GM13976 (cell line): ENCODE measurements at places on chromosomes 1 and 21.
A peak's percentile ranks its signal among the peaks of the same experiment; 100 is the strongest.

DNA sequence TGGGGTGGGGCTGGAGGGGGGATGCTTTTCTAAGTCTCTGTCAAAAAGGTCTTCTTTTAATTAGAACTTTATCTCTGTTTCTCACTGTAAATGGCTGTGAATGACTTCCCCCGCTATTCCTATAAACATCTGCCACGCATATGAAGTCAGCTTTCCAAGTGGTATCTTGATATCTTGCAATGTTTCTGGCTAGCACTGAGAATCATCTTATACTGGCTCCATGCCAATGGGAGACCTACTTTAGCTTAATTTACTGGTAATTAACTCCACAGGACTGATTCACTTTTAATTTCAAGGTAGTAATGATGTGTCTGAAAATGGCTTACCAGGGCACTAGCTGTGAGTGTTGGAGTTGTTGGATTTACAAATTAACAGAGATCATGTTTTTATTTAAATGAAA, 4.3 kb downstream of the GPR88 start:
- no peak for DNase-seq

DNA sequence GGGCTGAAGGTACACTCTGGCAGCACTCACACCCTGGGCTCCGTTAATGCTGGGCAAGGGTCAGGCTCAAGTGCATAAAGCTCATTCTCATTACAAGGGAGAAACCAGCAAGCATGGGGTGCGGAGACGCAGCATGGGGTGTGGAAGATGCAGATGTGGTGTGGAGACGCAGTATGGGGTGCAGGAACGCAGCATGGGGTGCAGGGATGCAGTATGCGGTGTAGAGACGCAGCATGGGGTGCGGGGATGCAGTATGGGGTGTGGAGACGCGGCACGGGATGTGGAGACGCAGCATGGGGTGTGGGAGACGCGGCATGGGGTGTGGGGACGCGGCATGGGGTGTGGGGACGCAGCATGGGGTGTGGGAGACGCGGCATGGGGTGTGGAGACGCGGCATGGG, 390.7 kb downstream of the NPHP4 start:
- DNase-seq: no peak

DNA sequence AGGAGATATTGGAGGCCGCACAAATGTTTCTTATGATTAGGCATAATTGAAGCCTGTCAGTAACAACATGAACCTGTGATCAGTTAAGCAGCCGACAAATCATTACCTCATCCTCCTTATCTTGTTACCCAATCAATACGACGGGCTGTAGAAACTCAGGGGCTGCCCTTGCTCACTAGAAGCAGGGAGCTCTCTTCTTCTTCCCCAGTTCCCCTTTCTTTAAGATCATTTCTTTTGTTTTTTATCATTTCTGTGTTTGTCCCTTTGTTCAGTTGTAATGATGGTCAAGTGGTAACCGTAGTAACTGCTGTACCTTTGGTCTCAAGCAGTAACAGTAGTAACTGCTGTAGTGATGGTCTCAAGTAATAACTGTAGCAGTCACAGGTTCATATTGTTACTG, 13.8 kb upstream of the FCGR2A start:
- DNase-seq: no peak

- DNase-seq: no peak
Observed at GRCh38 chr1:73953586-73953985, 244.4 kb downstream of the LRRIQ3 start.

DNA sequence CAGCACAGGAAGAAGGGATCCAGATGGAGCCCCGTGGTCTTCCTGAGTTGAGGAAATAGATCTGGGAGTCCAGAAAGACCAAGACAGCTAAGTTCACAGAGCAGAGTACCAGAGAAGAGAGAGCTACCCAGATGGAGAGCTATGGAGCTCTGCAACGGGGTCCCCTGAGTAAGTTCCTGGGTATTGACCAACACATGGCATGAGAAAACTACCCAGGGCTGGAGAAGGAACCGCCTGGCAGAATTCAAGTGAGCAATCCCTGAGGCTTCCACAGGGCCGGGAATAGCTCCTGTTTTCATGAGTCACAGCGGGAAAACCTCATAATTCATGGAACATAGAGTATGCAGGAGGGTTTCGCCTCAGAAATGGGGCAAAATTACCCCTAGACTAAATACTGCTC, 19.7 kb downstream of the STPG1 start:
- DNase-seq: no peak

- DNase-seq: no peak
Observed at GRCh38 chr1:44526295-44527073, 121.4 kb downstream of the RNF220 start.

- no peak for DNase-seq
Observed at GRCh38 chr1:200780545-200781369, 42.1 kb downstream of the CAMSAP2 start.

DNA sequence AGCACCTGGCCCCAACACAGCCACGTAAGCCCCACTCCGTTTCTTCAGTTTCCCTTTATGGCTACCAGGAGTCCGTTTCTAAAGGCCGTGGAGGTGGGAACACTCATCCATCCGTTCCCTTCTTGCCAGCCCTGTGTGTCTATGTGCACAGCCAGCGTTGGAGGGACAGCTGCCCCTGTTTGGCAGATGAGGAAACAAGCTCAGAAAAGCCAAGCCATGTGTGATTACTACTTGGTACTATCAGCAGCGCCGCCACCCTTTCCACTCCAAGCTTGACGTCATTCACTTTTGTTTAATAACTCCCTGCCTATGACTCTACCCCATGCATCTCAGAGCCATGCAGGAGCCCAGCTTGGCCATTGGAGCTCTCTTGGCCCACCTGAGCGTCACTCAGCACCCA, 3.5 kb downstream of the LRP8 start:
- DNase-seq: no peak

DNA sequence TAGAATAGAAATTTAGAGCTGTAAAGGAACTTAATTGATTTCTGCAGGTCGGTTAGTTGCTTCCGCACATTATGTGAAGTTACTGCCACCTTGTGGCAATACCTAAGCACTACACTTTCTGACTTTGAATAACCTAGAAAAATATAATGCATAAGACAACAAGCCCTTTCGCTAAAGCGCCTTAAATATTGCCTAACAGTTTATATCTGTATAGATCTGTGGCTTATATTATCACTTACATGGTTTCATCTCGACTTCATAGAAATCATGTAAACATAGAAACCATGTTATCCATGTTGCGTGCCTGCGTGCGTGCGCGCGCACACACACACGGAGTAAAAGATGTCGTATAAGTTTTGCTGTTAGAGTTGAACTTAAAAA, 10.9 kb upstream of the IFI16 start:
- peak; percentile 54 for DNase-seq

- DNase-seq: no peak
Observed at GRCh38 chr1:56416495-56416894, 162.9 kb downstream of the PLPP3 start.

GRCh38 chr21:36207577-36208320, 51.1 kb downstream of the DOP1B start:
- DNase-seq: no peak

- DNase-seq: no peak
Observed at GRCh38 chr1:45721207-45721606, 29.2 kb downstream of the IPP start.

DNA sequence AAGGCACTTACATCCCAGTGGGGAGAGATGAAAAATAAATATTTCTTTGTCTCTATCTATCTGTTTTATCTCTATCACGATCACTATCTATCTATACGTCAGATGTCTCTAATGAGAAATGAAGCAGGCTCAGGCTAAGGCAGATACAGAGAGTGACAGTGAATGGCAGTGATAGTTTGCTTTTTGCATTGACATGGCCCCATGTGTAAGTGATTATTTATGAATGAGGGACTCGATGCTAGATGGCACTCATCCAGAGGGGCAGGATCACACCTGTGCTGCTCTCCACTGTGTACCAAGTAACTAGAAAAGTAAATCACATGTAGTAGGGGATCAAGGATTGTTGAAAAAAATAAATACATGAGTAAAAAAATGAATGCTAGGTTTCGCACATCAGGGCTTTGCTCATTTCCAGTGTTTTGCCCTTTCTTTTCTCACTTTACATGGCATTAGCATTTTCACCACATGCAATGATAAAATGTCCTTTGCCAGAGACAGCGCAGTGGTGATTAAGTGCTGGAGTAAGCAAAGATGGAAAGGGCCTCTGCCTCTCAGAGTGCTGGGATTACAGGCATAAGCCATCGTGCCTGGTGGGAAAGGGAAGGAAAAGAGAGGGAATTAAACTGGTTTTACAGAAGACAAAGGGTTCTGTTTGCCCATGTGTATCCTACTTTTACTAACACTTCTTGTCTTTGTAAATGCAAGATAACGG, 16.5 kb downstream of the TBX19 start:
- no peak for DNase-seq

DNA sequence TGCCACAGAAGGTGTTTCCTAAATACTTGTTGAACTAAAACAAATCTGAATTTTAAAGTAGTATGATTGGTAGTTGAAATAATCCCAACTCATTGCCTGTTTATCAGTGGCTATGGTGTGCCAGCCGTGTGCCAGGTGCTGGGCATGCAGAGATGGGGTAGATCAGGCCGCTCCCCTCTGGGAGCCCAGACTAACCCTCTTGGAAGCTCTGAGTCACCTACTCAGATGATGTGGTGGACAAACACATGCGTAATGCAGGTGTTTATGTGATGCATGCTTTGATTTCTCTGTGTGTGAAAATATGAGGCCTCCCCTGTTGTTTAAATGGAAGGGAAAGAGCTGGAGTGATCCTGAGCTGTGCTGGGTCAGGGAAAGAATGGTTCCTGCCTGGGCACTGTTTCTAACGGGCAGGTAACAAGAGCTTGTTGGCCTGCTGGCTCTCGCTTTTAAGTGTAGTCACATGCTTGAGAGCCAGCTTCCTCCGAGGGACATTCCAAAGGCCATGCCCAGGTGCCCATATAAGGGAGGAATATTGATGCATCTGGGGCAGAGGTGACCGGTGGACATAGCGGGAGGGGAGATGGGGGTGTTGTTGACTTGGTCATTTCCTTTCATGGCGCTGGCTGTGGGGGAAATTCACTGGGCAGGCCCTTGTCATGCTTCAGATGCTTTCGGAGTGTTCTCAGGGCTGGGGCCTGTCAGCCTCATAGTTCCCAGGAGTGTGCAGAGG, 10.2 kb downstream of the MFN2 start:
- no peak for DNase-seq

GRCh38 chr1:201511941-201512539, 5.1 kb upstream of the CSRP1 start:
- peak; percentile 68 for DNase-seq

GRCh38 chr1:172673761-172674160, 14.9 kb downstream of the FASLG start:
- no peak for DNase-seq

- DNase-seq: no peak
Observed at GRCh38 chr1:112805155-112805853, 90.2 kb upstream of the PPM1J start.

DNA sequence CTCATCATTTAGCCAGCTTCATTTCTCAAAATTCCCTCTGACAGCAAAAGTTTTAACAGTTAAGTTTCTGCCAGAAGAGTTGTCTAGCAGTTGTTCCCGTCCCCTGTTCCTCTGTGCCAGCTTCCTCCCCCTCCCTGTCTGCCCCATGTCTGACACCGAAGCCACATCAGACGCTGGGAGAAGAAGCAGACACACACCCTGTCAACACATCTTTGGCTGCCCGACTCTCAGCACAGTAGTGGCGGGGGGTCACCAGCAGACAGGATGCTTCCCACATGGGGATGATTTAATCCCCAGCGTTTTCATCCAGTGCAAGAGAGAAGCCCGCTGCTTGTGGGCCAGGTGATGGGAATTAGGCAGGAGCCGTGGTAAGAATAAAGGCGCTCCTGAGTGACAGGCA, 379.4 kb upstream of the RUNX1 start:
- DNase-seq: no peak

DNA sequence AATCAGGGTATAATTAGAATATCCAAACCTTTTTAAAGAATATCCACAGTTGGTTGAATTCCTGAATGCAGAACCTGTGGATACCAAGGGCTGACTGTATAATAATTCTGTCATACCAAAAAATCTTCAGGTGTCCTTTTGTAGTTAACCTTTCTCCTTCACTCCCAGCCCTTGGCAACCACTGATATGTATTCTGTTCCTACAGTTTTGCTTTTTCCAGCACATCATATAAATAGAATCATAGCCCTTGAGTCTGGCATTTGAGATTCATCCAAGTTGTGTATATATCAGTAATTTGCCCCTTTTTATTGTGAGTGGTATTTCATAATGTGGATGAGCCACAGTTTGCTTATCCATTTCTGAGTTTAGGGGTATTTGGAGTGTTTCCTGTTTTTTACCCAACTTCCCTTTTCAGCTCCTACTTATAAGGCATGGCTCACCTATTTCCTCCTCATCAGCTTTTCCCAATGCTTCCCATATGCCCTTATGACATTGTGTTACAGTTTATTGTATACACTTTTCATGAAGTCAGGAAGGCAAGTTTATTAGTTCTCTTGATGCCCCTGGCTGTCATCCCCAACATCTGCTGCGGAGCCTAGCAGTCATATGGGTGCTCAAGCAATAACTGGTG, 35.0 kb upstream of the AGO1 start:
- no peak for DNase-seq

- DNase-seq: no peak
Observed at GRCh38 chr1:6496365-6496721, 4.9 kb upstream of the PLEKHG5 start.

DNA sequence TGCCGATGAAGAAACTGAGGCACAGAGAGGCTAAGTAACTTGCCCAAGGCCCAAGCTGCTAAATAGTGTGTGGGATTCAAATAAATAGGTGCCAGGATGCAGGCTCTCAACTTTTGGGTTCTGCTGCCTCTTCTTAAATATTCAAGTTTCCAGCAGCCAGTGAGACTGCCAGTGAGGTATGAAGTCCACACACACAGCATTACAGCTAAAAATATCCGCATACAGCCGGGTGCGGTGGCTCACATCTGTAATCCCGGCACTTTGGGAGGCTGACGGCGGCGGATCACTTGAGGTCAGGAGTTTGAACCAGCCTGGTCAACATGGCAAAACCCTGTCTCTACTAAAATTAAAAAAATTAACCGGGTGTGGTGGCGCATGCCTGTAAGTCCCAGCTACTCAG, 78.4 kb upstream of the DIRAS3 start:
- DNase-seq: no peak

DNA sequence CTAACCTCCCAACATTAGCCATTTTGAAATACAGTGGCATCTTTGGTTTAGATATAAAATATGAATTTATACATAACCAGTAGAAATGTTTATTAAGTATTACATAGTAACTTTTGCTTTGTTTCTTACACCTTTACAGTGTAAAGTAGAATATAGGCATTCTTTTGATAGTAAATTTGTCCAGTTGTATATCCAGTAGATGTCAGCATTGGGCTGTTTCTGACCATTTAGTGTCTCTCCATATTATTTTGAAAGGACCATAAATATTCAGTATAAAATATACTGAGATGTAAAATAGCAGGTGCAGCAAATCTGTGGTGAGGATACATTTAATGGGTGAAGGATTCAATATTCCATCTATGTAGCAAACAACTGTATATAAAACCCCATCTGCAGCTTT, 115.8 kb upstream of the ZRANB2 start:
- peak; percentile 4 for DNase-seq

DNA sequence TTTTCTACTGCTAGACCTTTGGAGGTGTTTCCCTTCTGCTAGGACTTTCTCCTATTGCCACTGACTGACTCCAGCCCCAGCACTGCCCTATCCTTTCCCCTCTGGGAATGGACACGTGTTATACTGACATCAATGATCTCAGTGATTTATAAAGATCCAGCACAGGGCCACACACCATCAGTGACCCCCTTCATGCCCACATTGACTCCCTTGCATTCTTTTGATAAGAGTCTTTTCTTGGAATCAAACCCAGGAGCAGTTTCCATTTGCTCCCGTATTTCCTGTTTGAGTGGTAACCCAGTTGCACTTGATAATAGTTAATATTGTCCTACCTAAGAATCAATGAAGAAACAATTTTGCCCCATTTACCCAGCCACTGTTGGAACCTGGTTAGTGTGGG, 501.0 kb upstream of the USP24 start:
- no peak for DNase-seq
